ENCODE measurements at places on chromosomes 2 and 18. TPM values are rescaled to one million over a fixed set of nuclear protein-coding genes. Genes with fewer than 3 reads are reported as not detected.

The DARS1 gene
- polyA plus RNA-seq: 88.6 TPM

The NDUFS1 gene
- 9.0 TPM for polyA plus RNA-seq

The ABCG8 gene
- 0.02 TPM for polyA plus RNA-seq

The CABYR gene
- 1.4 TPM for polyA plus RNA-seq

The ERFE gene
- polyA plus RNA-seq: 0.63 TPM

The GPR35 gene
- polyA plus RNA-seq: 7.4 TPM

The PDE1A gene
- 2.4 TPM for polyA plus RNA-seq

The IL1R2 gene
- 62.9 TPM for polyA plus RNA-seq

The CCDC74A gene
- 1.2 TPM for polyA plus RNA-seq

The NAB1 gene
- polyA plus RNA-seq: 9.2 TPM

The CNNM3 gene
- 7.8 TPM for polyA plus RNA-seq

The TEKT4 gene
- not detected for polyA plus RNA-seq

The FBXO36 gene
- 0.36 TPM for polyA plus RNA-seq

The ERICH2 gene
- polyA plus RNA-seq: not detected

The IL37 gene
- polyA plus RNA-seq: not detected

The NYAP2 gene
- 0.06 TPM for polyA plus RNA-seq

The PSMA8 gene
- polyA plus RNA-seq: 1.4 TPM

- DNase-seq: no peak
Observed at GRCh38 chr2:54063967-54064535, 51.4 kb upstream of the ACYP2 start.

GRCh38 chr2:96832754-96833507 lies 10.9 kb downstream of the ANKRD23 start:
- DNase-seq: peak; percentile 85

DNA sequence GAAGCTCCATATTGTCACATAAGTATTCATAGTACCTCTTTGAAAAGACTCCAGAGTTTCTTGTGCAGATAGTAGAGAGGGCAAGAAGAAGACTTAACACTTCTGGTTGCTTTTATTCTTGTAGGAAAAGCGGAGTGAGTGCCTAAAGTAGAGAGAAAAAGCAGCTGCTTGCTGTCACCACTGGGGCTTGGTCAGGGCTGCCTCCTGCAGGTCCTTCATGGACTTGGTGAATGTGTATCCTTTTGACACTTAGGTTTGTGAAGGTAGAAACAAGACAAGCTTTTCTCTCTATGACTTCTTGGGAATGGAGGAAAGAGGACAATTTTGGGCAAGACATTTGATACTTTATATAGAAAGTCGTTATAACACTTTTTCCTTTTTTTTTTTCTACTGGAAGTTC lies 312.8 kb upstream of the FANCL start:
- DNase-seq: no peak

DNA sequence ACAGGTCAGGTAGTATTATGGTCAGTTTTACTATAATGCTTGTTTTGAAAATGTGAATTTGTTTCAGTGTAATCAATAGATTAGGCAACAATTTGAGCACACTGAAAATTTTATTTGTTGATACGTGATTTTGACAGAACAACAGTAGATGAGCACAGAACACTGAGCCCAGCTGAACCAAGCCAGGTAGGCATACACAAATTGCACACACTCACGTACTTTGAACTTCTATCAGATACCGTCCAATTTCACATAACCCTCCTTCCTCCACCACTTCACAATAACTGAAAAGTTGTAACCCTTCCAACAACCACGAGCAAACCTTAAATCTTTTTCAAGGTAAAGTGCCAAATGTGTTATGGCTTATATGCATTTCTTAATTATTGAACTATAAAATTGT lies 229.5 kb upstream of the TMEFF2 start:
- DNase-seq: no peak

DNA sequence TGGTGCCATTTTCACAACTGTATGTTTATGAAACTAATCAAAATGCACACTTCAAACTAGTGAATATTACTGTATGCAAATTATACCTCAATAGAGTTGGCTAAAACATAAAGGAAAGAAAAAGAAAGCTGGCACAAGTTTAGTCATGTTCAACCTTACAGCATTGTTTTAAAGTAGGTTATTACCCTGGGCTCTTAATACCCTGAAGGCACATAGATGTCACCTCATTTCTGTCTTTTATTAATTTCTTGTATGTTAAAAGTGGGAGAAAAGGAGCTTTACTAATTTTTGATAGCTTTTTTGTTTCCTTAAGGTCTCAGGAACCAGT lies 32.7 kb downstream of the TMEM131 start:
- DNase-seq: no peak

DNA sequence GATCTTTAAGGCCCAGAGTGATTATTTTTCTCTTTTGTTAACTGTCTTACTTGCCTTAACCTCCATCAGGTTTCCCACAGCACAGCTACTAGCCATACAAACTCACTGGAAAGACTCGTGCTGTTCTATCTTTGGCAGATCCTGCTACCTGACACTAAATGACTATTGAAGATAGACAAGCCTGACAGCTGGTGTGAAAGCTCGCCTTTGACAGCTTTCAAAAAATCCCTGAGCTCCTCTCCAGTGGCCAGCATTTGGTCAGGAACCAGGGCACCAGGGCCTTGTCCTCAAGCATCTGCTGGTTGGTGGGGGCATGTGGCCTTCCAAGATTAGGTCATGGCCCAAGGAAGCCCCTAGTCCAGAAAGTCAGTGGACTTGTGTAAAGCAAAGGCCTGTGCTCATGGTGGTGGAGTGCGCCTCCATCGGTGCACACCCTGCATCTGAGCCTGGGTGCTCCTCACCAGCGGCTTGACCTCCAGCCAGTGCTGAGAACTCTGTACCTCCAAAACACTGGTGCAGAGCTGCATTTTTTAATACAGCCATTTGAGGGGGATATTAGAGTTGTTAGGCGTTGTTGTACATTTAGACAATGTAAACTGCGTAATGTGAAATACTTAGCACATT lies 158.5 kb downstream of the NCK2 start:
- no peak for DNase-seq

GRCh38 chr2:145587922-145588321 lies 1068.0 kb upstream of the ZEB2 start:
- no peak for DNase-seq

DNA sequence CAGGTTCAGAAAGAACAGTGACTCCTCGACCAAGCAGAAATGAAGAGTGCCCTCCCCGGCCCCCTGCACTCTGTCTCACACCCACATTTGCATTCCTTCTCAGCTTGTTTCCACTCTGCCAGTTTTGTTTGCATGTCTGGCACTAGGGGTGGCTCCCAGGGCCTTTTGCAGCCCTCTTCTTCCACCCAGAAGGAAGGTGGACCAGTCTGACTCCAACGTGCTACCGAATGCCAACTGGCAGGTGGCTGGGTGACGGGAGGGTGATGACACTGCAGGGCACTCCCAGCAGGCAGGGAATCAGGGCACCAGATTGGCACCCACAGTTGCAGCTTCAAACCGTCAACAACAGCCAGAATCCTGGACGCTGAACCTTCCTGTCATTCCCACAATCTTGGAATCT lies 371.1 kb downstream of the TXNL1 start:
- DNase-seq: no peak

GRCh38 chr2:132521341-132521740 lies 104.7 kb downstream of the GPR39 start:
- no peak for DNase-seq

- DNase-seq: no peak
Observed at GRCh38 chr2:70431716-70432347, 121.8 kb downstream of the TGFA start.

GRCh38 chr2:47072728-47073191 lies 82.3 kb downstream of the STPG4 start:
- DNase-seq: no peak

GRCh38 chr2:28674713-28675068 lies 76.9 kb upstream of the PPP1CB start:
- DNase-seq: no peak

DNA sequence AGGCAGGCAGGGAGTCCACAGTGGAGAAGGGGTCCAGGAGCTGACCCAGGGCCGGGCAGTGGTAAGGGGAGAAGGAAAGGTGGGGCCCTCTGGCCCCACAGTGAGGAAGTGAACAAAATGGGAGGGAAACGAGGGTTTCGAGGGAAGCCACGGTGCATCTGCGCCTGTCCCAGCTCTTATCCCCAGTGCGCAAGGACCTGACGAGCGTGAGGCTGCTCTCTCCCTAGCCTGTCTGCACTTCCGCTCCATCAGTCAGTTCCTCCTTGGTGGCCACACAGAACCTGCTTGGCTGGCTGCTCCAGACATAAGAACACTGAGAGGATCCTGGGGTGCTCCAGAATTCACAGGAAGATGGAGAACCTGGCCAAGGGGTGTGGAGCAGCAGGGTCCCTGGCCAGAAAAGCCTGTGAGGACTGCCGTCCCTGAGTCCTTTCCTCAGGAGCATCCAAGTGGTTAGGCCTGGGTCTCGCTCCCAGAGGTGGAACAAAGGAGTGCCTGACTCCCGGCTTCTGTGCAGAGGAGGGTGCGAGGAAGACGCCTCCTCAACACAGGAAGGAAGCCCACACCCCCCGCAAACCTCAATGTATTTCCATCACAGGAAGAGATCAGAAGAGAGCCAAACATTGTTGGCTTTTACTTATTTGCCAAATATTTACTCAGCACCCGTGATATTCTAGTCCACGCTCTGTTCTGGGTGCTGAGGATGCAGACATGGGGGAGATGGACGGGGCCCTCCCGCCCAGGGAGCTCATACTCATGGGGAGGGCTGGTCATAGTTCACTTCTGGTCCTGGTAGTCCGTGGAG lies 43.7 kb upstream of the SEMA4C start:
- peak; percentile 81 for DNase-seq

- no peak for DNase-seq
Observed at GRCh38 chr2:31151501-31151900, 13.3 kb upstream of the GALNT14 start.

- peak; percentile 62 for DNase-seq
Observed at GRCh38 chr2:30235008-30235655, 3.8 kb downstream of the LBH start.

- DNase-seq: no peak
Observed at GRCh38 chr2:196238836-196239380, 67.5 kb upstream of the STK17B start.

DNA sequence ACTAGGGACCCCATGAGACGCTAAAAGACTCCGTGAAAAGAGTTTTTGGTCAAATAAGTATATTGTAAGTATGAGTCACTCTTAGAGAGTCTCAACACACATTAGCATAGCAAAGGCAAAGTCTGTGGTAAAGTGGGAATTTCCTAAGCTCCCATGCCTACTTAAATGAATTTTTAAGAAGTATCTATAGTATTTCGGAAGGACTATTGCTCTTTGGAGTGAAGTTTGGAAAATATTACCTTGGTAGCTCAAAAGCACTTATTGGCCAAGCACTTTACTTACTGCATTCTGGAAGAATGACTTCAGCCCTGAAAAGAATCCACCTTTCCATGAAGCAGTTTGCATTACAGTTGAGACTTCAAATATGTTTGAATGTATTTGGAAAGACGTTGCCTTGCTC lies 57.1 kb downstream of the CAVIN2 start:
- DNase-seq: no peak

GRCh38 chr2:226544596-226545210 lies 254.9 kb downstream of the IRS1 start:
- DNase-seq: no peak

GRCh38 chr2:157307021-157307420 lies 18.6 kb downstream of the ERMN start:
- DNase-seq: no peak

- no peak for DNase-seq
Observed at GRCh38 chr2:134369220-134369902, 115.5 kb downstream of the MGAT5 start.

DNA sequence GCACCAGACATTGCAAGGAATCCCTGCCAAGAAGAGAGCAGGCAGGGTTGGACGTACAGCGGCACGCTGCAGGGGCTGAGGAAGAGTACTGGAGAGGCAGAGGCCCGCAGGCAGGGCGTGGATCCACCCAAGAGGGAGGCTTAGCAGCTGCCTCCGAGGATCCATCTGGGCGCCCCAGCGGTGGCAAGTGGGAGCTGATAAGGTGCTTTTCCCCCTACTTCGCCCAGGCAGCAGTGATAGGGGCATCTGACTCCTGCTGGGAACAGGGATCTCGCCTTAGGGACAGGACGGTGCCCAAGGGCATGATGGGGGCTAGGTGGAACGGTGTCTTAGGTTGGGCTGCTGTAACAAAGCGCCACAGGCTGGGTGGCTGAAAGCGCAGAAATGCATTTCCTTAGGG lies 67.4 kb upstream of the HS6ST1 start:
- peak; percentile 64 for DNase-seq

GRCh38 chr18:54250846-54251261 lies 18.5 kb upstream of the POLI start:
- no peak for DNase-seq

- no peak for DNase-seq
Observed at GRCh38 chr18:64650068-64650467, 501.2 kb upstream of the LINC00305 start.

DNA sequence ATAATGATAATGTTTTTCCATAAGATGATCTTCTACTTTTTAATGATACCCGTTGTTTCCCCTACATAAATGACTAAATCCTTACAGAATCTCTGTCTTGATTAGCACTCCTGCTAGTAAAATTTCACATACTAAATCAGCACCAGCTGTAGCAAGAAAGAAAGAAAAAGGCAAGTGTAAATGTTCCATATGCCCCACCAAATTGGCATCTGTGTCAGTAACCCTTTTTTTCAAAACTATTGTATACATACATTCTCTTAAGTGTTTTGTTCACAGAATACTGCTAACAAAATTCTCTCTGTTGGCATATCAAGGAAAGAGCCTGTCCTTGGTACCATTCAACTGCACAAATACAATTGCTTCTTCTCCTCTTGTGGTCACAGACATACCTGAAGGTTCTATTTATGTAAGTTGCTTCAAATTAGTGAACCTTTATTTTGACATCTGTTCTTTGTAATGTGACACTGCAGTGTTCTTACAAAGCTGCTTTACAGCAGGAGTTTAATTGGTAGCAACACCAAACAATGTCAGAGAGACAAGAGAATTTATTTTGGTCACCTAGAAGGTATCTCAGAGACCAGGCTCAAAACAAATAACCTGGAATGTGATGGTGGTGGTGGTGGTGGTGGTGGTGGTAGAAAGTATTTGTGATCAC lies 641.9 kb downstream of the ZEB2 start:
- DNase-seq: no peak

DNA sequence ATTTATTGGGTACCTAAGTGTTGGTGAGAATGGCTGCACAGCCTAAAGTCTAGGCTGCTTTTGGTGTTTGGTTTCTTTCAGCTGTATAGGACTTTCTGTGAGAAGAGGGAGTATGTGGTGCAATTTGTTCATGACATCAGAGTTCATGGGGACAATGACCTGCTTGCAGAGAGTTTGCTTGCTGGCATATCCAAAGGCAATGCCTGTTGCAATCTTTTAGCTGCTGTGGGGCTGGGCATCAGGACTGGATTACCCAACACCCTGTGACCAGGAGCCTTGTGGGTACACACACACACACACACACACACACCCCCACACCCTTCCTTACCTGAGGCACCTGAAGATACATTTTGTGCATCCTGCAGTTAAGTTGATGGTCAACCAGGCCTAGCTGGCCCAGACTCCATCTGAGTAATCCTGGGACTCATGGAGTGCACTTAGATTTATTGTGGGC lies 68.4 kb downstream of the LIPG start:
- no peak for DNase-seq

GRCh38 chr18:50722311-50722710 lies 97.5 kb downstream of the MRO start:
- DNase-seq: no peak

Measured in spleen (tissue), 13 donors.